ENCODE measurements at places on chromosomes 12 and 14.
A peak's percentile ranks its signal among the peaks of the same experiment; 100 is the strongest.

DNA sequence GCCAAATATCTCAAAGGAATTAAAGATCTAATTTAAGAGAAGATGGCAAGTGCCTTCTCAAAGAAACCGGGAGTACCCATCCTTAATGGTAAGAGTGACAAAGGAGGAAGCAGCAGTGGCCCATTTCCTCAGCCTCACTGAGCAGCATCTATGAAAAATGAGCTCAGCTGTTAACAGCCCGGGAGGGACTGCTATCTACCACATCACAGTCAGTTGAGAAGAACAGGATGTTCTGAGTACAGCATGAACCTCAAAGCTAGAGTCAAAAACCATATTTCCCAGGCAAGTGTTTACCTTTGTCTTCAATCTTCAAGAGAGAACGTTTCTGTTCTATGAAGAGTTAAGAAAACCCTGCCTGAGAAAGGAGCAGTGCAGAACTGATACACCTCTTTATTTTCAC lies 115.0 kb downstream of the BTG1 start:
- DNase-seq = peak; percentile 30

DNA sequence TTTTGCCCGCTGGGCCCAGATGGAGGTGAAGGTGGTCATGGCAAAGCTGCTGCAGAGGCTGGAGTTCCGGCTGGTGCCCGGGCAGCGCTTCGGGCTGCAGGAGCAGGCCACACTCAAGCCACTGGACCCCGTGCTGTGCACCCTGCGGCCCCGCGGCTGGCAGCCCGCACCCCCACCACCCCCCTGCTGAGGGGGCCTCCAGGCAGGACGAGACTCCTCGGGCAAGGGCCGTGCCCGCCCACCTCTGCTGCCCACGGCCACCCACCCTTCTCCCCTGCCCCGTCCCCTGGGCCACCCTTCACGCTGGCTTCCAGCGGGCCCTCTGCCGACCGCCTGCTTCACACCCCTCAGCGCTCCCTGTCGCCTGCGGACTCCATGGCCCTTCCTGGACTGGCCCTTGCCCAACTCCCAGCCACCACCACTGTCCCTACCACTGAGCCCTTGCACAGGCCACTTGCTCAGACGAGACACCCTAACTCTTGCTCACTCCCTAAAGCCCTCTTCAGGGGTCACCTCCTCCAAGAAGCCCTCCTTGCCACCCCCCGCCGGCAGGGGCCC lies 42.5 kb downstream of the CYP46A1 start:
- DNase-seq = no peak

GRCh38 chr12:6084261-6084968 lies 40.1 kb downstream of the VWF start:
- no peak for DNase-seq

DNA sequence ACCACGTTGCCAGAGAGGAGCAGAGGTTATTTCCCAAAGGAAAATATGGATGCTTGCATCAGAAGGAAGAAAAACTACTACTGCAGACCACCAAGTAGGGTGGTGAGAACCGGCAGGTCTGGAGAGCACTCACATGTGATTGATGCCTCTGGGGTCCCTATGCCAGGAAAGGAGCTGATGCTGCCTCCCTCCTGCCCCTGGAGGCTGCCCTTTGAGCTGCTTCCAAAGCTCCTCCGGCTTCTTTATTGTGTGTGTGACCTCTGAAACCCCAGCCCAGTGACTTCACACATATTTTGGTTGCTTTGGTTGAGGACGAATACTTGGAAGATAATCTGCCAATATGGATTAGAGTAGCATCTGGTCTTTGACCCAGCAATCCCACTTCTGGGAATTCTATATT lies 133.4 kb downstream of the AACS start:
- no peak for DNase-seq

GRCh38 chr14:54582334-54582733 lies 15.4 kb downstream of the SAMD4A start:
- DNase-seq = no peak

GRCh38 chr14:21030531-21030930 lies 514 bp downstream of the TPPP2 start:
- no peak for DNase-seq

DNA sequence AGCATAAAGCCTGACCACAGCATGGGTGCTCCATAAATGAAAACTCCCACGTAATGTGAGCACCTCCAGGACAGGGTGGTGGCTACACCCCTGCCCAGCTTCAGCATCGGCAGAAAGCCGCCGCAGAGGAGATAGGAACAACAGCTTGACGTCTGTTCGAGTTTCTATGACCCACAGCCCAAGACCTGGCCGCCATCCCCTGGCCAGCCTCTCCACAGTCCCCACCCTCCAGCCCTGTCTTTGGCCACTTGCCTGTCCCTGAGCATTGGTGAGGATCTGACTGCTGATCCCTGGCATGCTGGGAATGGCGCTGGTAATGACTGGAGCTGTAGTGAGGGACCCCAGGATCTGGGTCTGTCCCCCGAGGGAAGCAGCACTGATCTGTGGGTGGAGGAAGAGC lies 21.3 kb downstream of the POU6F1 start:
- no peak for DNase-seq

- no peak for DNase-seq
These were observed 21.7 kb downstream of the PPFIBP1 start for GRCh38 chr12:27545665-27546064.

DNA sequence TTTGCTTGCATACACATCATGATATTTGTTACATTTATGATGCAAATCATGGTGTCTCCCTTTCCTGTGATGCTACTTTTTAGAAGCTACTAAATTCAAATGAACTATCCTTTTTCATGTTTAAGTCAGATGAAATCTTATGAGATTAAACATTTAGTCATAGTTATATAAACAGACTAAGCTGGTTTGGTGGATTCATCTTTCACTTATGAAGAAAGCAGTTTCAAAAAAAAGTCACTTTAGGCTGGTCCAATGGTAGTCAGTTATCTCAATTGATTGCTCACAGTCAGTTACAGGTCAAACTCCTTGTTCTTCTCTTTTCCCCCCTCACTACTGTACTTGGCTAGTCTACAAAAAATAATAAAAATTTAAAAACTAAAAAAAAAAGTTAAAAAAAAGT lies 19.7 kb downstream of the SYCP3 start:
- no peak for DNase-seq

DNA sequence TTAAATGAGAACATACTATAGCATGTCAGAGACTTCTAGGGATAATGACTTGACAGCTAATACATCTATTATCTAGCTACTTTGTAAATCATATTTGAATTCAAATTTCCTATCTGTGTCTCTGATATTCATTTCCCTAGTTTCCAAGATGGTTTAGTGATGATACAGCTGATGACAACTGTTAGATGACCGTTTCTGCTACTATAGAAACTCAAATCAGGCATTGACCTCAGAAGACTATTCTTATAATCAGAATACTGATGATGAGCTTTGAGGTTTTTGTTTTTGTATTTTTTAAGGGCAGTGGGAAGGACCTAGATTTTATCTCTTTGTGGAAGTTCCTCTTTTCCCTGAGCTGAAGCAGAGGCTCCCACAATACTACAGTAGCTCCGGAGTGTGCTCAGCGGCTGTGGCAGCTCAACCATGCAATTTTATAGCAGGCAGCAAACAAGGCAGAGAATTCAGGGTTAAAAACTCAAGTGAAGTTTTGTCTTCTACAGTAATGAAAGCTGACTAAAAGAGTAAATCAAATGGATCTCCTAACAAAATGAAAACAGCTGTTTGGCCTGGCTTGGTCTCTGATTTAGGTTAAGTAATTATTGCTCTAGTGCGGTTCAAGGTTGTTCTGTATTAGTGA lies 145.1 kb downstream of the SLC25A21 start:
- DNase-seq = no peak

DNA sequence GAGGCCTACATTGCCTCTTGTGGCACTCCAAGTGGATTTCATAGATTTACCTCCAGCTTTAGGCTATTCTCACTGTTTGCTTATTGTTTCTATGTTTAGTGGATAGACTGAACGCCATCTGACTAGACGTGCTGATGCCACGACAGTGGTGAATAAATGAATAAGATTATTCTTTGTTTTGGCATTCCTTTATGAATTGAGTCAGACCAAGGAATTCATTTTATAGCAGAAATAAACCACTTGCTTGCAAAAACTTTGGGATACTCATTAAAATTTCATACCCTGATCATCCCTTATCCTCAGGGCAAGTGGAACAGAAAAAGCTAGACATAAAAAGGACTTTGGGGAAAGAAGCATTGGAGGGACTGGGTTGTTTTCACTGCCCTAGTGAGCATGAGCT lies 71.7 kb upstream of the FERMT2 start:
- DNase-seq = no peak

DNA sequence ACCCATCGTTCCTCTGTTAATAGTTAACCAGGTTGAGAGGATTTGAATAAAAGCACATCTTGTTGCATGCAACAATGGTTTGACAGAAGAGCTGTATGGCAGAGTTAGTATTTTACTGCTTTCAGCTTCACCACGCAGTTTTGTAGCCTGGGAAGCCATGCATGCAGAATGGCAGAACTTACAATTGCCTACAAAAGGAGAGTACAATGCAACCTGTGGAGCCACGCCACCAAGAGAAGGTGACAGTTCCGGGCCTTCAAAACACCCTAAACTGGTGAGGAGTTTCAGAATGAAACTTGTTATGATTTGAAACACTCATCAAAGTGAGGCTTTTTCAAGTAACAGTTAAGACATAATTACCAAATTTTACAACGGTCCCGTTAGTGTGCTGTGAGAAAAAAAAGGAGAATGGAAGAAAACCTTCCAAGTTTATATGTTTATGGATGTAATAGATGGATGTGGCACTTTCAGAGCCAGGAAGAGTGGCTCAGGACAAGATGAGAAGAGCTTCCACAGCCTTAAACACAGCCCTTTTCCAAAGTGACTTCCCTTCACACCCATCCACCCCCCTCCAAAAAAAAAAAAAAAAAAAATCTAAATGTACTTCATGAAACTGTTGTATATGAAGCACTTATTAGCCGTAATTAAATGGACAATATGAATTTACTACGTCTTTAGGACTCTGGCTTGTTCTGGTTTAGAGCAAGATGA lies 158.7 kb downstream of the EGLN3 start:
- DNase-seq = no peak

DNA sequence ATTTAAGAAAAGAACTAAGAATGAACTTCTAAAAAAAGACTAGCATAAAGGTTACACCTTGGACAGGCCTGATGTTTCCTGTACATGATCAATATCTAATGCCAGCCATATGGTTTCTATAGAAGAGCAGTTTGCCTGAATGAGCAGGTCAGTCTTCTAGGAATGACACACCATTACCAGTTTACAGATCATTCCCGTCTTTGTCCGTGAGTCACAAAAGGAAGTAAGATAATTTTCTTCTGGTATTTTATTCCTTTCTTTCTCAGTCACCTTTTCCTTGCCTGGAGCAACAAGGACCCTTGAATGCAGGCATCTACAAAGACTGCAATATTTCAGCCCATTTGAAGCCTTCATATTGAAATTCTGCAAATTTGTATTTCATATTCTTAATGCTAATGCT lies 44.6 kb upstream of the CNTN1 start:
- DNase-seq = no peak

DNA sequence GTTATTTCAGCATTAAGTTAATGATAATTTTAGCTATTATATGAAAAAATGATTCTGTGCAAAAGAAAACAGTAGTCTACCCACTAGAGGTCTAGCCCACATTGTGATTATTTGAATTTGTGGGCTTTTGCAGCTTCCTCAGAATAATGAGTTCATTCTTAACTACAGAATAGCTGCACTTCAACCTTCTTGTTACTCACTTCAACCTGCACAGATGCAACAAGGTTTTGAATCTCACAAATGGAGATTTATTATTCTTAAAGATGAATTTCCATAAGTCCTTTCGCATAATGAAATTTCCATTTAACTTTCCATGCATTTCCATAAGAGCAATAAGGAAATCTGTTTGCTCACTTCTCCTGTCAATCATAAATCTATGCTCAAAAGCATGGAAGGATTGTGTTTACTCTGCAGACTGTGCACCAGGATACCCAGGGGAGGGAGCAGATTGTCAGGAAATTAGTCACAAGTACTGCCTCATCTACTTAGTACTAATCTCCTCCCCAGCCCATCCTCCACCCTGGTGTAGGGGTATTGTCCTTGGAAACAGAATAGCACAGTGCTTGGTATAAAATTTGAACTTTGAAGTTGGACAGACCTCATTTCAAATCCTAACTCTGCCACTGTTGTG lies 24.1 kb downstream of the PTGER2 start:
- DNase-seq = no peak

GRCh38 chr14:34098985-34099349 lies 148.1 kb upstream of the EGLN3 start:
- DNase-seq = no peak

- no peak for DNase-seq
These were observed 39.6 kb downstream of the LARP4 start for GRCh38 chr12:50440288-50440687.

DNA sequence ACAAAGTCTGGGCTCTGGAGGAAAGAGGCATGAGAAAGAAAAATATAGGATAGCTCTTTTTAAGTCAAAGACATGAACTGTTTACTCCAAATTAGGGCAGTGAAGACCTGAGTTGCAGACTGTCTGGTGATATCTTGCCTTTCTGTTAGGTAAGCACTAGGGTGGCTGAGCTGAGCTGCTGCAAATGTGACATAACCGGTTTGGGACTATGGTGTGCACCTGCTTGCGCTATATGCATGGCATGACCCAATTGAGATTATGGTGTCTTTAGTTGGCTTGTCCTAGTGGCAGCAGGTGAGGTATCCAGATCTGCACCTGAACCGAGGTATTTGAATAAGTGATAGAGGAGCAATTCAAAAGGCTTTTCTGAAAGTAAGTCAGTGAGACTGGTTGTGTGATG lies 345.6 kb downstream of the APAF1 start:
- no peak for DNase-seq

DNA sequence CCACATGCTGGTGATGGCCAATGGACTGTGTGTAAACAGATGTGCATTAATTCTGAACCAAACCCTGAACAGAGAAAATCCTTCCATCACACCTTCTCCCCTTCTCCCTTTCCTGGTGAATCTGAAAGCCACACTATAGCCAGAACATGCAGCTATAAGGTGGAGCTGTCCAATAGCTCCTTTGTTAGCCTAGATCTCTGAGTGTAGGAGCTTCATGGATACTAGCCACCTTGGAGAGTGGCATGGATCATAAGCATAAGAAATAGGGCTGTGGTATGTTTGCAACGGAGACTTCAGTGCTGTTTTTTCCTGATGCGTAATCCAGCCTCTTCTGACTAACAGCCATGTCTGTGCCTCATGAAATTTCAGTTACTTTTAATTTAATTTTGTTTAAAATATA lies 364.5 kb downstream of the BTG1 start:
- DNase-seq = no peak

- DNase-seq = no peak
These were observed 59.7 kb downstream of the RCOR1 start for GRCh38 chr14:102652194-102652593.

DNA sequence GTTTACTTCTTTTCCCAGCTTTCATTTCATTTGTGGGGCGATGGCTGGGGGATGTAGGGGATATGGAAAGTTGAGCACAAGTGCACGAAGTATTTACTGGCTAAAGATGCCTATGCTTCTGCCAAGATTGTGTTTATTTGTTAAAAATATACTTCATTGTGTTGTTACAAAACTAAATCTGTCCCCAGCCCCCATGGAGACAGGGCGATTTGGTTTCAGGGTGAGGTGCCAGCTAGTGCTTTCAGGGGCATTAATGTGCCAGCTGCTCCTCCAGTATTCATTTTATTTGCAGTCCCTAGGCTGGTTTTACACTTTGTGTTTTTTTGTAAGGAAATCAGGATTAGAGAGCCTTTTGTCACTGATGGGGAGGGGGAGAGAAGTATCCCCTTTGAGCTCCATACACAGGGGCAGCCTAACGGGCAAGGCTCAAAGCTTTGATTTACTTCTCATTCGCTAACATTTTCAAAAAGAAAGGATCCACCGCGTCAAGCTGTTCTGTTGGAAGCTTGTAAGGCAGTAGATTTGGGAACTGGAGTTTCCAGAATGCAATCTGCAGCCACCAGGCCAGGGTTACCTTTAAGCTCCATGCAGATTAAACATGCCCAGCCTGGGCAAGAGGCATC lies 198.7 kb upstream of the PLEKHG7 start:
- peak; percentile 85 for DNase-seq

Measured in cerebellar nuclear complex (tissue), 1 donor.